ENCODE measurements at places on chromosomes 5 and 9.

DNA sequence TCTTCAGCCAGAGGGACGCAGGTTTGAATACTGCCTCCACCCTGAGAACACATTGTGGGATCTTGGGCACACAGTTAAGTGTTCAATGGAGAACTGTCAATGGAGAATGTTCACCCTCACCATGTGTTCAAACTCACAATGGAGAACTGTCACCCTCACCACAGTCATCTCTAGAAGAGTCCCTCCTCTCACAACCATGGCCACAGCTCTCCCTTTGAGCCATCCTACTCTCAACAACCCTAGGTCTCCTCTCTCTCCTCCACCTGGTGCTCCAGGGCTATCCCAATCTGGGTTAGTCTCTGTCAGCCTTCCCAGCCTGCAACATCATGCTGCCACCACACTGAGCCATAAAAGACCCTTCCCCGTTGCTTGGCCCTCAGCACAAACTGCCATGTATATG, 36.3 kb upstream of the HAND1 start:
- no peak for DNase-seq

DNA sequence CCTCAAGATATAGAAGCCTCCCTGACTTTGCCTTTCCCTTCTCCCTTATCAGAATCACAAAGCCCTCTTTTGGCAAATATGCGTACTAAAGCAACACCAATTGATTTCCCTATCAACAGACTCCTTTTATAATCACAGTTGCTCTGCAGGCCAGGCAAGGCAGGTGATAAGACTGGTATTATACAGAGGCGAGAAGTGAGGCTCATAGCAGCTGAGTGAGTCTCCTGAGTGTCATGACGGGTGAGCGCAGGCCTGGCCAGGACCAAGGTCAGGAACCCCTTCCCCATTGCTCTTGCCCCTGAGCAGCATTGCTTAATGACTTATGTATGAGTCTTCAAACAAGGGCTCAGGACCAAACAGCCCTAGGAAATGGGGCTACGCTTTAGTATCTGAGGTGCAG, 70.8 kb downstream of the FBXO38 start:
- no peak for DNase-seq

GRCh38 chr5:97854871-97855762, 672.1 kb upstream of the RIOK2 start:
- DNase-seq = no peak

DNA sequence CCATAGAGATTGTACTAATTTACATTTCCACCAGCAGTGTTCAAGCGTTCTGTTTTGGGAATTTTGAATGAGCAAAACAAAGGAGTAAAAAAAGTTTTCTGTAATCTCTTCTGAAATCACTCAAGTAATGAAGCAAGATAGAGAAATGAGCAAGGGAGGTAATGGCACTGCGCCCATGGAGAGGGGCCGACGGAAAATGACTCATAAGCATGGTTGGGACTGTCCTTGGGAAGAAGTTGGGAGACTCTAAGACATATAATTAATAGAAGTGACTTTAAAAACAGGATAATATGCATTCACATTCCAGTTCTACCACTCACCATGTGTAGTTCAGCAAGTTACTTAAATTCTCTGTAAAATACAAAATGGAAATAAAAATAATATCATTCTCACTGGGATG, 62.5 kb upstream of the C5orf46 start:
- DNase-seq = no peak

DNA sequence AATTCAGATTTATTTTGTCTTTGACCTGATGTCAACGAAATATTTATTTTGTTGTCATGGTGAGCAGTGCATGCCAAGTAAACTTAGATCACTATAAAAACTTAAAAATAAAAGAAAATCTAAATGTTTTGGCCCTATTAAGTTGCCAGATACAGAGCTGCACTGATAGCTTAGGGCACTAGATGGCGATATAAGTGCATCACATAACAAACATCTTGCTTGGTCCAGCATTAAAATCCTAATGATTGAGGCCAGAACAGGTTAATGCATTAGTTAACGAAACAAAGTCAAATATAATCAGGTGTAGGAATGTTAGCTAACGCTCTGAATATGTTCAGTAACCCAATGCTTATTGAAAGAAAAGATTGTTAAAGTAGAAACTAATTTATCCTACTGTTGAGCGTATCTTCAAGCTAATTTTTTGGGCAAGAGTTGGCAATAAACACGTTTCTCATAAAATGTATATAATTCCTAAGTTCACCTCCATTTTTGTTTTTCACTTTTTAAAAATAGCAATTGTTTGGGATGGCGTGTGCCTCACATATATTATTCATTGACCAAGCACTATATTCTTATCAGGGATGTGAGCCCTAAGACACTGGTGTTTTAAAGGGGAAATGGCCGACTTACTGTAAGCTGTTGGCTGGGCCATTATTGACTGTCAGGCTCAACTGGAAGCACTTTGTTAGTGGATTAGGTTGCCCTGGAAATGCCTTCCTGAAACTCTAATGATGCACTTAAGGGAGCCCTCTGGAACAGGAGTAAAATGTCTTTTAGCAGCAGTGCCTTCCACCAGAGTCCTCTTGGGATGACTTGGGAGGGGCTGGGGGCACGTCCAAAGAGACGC, 33.3 kb downstream of the KCTD16 start:
- DNase-seq = peak; percentile 36

- DNase-seq = no peak
Observed at GRCh38 chr5:1755321-1755949, 44.2 kb downstream of the MRPL36 start.

GRCh38 chr5:118320121-118320520, 668.2 kb downstream of the DTWD2 start:
- DNase-seq = no peak

DNA sequence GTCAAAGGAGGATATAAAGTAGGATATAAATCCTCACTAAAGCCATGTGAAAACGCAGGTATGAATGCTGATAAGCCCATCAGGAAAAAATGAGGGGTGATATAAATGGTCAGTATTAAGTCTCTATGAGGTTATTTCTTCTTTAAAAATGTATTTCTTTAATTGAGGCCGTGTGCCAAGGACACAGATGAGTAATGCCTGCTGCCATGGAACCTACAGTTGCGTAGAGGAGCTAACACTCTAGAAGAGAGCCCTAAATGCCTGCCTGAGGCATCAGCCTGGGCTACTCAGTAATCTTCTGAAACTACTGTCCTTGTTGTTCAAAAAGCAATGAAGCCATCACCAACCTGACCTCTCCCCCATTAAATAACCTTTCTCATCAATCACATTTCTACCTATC, 84.9 kb downstream of the KLHL3 start:
- DNase-seq = no peak

DNA sequence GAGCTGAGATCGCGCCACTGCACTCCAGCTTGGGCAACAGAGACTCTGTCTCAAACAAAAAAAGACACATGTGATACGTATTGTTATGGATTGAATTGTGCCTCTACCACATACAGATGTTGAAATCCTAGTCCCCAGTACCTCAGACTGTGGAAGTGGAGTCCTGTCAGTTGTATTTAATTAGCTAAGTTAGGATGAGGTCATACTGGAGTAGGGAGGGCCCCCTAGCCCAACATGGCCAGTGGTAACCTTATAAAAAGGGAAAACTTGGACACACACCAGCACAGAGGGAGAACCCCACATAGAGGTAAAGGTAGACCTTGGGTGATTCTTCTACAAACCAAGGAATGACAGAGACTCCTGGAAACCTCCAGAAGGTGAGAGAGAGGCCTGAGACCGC, 119.8 kb downstream of the GADD45G start:
- DNase-seq = no peak

DNA sequence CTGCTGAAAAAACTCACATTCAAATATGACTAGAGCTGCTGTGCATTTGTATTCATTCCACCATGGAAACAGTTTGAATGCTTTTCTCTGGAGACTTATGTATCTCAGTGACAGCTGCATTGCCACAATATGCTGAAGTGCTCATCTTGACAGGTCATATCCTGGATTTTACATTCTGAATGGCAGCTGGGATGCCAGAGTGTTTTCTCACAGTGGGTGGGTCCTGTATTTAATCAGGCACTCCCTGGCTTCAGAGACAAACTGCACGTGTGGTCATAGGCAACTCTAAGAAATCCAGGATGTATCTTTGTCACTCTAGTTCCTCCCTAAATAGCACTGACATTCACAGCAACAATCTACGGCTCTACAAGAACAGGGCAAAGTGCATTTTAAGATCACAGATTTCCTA, 75.6 kb downstream of the ST8SIA4 start:
- DNase-seq = no peak

GRCh38 chr9:116154976-116155697, 1.5 kb downstream of the PAPPA start:
- DNase-seq = no peak

DNA sequence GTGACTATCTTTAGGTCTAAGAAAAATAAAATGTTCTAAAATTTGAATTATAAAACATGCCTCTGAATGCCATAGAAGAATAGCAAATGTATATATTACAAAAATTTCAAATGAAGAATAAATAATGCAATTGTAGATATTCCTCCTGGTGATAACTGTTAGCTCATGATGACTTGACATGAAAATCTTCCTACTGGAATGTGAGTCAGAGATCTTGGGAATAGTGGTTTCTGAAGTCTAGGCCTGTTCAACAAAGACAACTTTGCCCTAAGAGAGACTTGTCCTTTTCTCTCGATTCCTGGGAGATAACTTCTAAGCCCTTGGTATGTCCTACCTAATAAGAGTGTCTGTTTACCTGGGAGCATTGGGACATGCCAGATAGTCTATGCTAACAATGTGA, 746.3 kb upstream of the RIOK2 start:
- no peak for DNase-seq

DNA sequence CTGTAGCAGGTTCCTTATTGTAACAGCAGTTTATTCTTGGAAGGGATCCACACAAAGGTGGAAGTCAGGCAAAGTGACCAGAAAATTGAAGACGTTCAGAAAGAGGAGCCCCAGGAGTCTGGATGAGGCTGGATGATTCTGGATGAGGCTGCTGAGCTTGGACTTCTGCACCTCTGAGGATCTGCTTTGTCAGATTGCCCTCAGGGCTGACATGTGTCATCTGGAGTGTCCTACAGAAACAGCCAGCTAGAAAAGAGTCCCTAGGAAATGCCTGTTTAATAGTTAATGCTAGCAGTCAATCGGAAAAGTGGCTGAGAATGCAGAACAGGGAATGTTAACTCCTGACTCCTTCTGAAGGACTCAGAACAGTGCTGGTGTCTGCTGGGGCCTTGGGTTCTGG, 236.4 kb downstream of the LRRC70 start:
- DNase-seq = no peak

DNA sequence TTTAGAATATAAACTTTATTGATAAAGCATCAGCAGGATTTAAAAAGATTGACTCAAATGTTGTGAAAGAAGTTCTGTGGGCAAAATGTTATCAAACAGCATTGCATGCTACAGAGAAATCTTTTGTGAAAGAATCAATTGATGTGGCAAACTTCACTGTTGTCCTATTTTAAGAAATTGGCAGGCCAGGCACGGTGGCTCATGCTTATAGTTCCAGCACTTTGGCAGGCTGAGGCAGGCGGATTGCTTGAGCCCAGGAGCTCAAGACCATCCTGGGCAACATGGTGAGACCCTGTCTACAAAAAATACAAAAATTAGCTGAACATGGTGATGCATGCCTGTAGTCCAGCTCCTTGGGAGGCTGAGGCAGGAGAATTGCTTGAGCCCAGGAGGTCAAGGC, 17.4 kb downstream of the ZBTB43 start:
- no peak for DNase-seq

DNA sequence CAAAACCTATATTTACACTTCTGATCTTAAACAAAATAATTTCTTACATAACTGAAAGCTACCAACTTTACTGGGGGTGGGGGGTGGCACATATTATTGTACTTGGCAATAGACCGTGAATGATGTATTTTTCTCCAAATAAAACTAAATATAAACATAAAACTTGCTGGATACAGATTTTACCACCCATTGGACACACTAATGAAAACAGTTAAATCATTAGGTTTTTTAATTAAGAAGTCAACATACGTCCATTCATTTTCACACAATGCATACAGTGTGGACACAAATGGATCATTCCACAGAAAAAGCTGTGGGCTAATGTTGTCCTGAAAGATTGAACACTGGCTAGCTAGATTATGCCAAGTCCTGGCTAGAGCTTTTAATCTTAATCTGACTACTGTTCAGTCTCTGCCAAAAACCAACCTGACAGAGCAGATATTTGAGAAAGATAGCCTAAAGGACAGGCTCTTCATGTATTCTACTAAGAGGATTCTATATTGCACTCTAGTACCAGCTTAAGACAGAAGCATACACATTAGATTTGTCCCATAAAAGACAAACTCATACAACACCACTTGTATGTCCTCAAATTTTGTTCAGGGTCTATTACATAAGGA, 118.1 kb downstream of the SIL1 start:
- DNase-seq = no peak

Data from CD4-positive, alpha-beta memory T cell (primary cell).